ENCODE measurements at places on chromosomes 2 and 18.

DNA sequence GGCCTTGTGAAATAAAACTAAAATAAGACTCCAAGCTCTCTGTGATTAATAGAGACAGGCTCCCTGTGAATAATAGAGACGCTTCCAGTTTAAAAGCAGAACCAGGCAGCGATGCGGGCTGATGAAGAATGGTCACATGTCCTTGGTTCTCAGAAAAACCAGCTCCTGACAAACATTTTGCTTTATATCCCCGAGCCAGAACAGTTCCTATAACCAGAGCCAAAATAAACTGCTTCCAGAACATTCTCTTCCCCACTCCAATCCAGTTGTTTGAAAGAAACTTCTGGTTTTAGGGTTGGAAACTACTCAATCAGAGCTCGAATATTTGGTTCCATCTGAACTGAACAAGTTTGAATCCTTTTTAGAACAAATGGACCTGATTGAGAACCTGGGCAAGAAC, 213.7 kb downstream of the TSN start:
- no peak for DNase-seq

DNA sequence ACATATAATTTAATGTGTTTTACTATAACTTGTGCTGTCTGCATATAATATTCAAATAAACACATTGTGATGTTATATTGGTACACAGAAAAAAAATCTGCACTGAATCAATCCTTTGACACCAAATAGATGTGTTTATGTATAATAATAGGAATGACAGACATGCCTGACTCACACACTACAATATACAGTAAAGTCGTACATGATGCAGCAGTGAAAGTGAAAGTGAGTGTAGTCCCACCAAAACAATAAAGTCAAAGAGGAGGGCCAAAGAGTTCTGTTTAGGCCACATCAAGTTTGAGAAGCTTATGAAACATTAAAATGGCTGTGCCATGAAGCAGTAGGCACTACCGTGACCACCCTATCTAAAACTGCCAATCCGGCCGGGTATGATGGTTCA, 8.2 kb upstream of the RBM44 start:
- DNase-seq = no peak

GRCh38 chr2:226483745-226484619, 315.6 kb downstream of the IRS1 start:
- DNase-seq = no peak

GRCh38 chr2:180343528-180344345, 336.6 kb upstream of the CWC22 start:
- no peak for DNase-seq

- DNase-seq = no peak
Measured at GRCh38 chr2:46277431-46278190, 19.6 kb upstream of the EPAS1 start.

GRCh38 chr2:204280262-204280668, 265.0 kb upstream of the PARD3B start:
- DNase-seq = no peak

GRCh38 chr2:151819920-151820319, 8.3 kb downstream of the ARL5A start:
- DNase-seq = no peak

DNA sequence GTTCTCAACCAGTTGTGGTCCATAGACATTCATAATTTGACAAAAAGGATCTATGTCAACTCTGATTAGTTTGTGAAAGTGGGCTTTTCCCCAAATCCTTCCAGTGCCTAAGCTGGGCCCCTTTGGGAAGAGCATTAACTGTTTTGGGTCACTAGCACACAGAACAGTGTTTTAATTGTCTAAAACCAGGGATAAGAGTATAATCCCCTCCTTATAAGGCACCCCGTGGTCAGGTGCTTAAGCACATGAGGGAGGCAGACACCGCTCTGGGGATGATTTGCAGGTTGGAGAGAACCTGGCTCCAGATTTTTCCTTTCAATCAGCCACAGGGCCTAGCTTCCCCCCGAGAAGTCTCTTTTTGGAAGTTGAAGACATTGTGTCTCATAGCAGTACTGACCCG, 53.6 kb upstream of the RFX8 start:
- DNase-seq = no peak

- no peak for DNase-seq
Measured at GRCh38 chr2:205744074-205744591, 61.8 kb downstream of the NRP2 start.

DNA sequence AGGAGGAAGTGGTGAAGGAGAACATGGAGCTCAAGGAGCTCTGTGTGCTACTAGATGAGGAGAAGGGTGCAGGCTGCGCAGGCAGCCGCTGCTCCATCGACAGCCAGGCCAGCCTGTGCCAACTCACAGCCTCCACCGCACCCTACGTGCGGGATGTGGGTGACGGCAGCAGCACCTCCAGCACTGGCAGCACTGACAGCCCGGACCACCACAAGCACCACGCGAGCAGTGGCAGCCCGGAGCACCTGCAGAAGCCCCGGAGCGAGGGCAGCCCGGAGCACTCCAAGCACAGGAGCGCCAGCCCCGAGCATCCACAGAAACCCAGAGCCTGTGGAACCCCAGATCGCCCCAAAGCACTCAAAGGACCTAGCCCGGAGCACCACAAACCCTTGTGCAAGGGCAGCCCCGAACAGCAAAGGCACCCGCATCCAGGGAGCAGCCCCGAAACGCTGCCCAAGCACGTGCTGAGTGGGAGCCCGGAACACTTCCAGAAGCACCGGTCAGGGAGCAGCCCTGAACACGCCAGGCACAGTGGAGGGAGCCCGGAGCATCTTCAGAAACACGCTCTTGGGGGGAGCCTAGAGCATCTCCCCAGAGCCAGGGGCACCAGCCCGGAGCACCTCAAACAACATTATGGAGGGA, 9.0 kb downstream of the CCDC85A start:
- DNase-seq = no peak

DNA sequence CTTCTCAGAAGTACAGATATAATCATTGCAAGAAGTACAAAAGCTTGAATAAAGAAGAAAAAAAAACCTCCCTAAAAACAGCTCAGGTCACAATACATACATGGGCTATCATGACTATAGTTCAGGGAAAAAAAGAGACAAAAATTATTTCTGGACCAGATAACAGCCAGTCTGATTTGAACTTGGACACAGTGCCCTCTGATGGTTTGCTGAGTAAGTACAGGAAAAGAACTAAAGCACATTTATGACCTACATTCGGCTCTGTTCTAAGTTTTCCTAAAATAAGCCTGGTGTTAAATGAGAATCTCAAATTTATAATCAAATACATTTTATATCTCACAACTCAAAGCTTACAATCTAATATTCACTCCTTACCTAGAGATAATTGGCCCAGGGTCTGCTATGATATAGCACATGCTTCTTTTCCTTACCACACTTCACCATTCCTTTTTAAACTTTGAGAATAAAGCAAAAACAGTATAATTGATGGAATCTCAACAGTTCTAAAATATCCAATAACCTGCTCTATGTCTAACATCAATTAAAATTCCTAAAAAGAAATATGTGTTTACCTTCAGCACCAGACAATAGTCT, 81.1 kb downstream of the RAPH1 start:
- DNase-seq = no peak

GRCh38 chr2:7020468-7020867, 103.3 kb downstream of the RNF144A start:
- DNase-seq = no peak

DNA sequence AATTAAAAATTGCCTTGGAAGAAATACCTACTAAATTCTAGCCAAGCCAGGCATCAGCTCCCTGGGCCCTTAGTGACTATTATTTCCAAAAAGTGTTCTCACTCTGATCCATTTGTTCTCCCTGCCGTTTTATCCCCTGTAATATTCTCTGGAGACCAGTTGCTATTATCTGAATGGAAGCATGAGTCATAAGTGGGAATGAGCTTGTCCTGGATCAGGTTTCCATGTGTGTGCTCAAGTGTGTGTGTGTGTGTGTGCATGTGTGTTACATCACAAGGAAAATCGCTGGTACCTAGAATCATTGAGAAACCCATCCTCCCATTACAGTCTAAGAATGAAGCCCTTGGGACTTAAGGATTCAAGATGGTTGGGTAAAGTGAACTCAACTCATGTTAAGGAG, 130.3 kb upstream of the CXCR4 start:
- DNase-seq = no peak

GRCh38 chr2:169928463-169928864, 101.2 kb downstream of the UBR3 start:
- no peak for DNase-seq

DNA sequence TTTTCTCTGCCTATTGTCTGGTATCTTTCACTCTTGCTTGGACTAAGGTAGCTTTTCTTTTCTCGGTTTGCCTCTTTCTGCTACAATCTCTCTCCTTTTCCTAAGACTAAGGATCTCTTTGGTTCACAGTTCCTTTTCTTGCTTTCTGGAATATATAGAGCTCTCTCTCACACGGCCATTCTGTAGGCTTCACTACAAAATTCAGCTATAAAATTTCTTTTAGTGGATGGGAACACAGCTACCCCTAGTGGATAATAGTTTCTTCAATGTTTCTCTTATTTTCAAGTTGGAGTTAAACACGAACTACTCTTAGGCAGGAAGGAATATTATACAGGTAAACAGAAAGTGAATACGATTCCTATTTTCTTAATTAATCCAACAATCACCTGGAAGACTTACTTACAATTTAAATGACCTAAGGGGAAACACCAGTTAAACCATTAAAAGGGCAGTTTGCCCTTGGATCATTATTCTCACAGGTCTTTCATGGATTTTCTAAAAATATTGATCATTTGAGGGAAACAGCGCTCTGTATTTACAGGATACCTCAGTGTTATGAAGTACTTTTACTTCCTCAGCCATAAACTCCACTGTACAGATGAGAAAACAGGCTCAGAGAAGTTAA, 140.5 kb downstream of the LRP2 start:
- DNase-seq = no peak

DNA sequence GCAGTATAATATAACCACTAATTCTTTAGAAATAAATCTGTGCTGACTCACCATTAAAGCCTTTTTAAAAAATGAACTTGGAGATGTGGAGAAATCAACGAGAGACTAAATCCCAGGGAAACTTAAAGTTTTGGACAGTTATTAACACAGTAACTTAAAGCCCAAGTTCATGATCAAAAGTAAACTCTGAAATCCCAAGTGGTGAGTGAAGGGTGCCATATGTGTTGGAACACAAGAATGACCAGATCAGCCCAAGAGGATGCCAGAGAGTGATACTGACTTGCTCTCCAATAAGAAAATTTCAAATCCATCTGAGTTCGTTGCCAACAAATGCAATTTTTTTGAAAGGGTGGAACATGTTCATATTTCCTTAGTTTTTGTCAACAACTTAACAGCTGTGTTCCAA, 838.1 kb upstream of the ACVR2A start:
- no peak for DNase-seq

GRCh38 chr18:63454497-63454896, 22.3 kb upstream of the SERPINB5 start:
- DNase-seq = no peak

DNA sequence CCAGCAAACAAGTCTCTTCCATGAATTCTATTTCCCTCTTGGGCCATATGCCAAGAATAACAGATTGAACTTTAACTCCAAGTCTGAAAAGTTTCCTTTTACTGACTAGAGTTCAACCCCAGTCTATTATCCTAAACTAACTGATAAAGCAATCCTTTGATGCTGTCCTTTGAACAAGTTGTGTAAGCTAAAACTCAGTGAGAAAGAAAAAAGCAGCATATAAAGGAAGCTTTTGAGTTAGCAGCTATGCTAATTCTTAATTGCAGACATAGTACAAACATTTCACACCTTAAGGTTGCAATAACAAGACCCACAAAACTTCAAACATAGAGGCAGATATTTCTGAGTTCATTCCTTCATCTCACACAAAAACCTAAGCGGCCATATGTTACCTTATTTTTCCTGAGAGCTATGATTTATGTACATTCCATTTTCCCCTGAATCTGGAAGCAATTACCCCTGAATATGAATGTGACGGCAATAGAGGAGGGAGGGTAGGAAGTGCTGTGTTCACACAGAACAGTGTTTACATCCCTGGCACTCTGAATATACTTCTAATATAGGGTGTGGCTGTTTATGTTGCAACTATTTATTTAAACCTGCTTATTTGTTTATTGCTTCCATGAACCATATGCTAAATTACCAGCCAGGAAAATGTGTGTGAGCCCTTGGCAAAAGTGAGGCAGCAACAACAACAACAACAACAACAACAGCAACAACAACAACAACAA, 180.6 kb downstream of the IRS1 start:
- DNase-seq = no peak

GRCh38 chr2:45267062-45267792, 258.0 kb upstream of the SIX2 start:
- DNase-seq = no peak

DNA sequence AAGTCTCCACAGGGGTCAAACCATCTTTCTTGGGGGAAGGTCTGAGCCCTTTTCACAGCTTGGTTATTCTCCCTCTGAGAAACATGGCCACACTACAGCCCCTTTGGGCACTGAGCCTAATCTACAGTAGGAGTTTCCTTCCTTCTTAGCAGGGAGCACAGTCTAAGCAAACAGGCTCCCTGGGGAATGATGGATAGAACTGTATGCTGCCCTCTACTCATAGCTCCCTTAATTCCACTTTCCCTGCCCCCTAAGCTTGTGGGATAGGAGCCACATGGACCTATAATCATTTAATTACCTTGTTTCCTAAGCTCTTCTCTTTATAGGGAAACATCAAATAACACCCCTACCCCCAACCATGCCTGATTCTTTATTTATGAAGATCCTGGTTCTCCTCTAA, 442.1 kb upstream of the MEX3C start:
- DNase-seq = no peak

GRCh38 chr2:173010233-173010632, 65.4 kb upstream of the MAP3K20 start:
- no peak for DNase-seq

GRCh38 chr2:109009920-109010610, 21.0 kb upstream of the EDAR start:
- no peak for DNase-seq

GRCh38 chr2:5915881-5916310, 223.7 kb downstream of the SOX11 start:
- DNase-seq = peak; percentile 26

DNA sequence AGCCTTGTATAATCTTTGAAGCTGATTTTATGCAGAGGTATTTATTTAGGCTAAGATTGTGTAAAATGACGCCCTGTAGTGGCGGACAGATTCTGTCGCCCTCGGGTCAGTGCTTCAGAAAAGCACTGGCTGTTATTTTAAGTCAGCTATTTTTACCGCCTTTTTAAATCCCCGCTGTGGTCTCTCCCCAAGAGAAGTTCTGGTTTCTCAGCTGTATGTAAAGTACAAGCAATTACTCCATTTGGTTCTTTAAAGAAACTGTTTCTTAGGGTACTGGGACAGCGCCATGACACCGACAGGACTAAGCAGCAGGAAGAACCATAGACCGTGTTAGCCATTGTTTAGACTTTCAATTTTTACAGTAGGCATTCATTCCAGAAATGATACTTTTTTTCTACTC, 65.0 kb downstream of the UGGT1 start:
- no peak for DNase-seq

DNA sequence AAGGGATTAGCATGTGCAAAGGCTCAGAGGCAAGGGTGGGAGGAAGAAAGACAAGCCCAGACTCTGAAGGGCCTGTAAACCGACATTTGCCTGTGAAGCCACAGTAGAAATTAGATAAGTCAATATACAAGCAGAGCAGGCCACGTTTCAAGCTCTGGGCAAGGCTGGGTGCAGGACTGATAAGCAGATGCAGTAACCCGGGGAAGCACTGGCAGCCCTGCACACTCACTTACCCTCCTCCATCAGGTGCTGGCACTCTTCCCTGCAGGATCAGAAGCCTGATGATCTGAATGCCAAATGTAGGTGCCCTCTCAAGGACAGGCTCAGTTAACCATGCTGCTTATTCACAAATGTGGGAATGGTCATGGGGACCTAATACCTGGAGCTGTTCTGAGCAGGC, 46.3 kb upstream of the RAB12 start:
- no peak for DNase-seq

Data from stimulated activated CD4-positive, alpha-beta T cell treated with anti-CD3 and anti-CD28 coated beads, Interleukin-2, amount 100 ng/mL, for 24 hours (primary cell).